Naive thymus-derived CD8-positive, alpha-beta T cell (primary cell): ENCODE measurements at places on chromosomes 2 and 18.

- DNase-seq, result no peak
Observed at GRCh38 chr2:215756346-215756730, 257.0 kb downstream of the MREG start.

- no peak for DNase-seq
Observed at GRCh38 chr18:75063196-75063595, 145.7 kb downstream of the PTGR3 start.

DNA sequence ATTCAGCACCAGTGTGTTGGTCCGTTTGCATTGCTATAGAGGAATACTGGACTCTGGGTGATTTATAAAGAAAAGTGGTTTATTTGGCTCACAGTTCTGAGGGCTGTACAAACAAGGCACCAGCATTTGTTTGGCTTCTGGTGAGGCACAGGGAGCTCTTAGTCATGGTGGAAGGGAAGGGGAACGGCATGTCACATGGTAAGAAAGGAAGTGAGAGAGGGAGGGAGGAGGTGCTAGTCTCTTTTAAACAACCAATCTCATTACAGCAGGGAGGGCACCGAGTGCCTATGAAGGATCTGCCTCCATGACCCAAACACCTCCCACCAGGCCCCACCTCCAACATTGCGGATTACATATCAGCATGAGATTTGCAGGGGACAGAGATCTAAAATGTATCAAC is 143.9 kb upstream of the DLX2 start:
- no peak for DNase-seq

GRCh38 chr2:26649322-26649721 is 8.2 kb upstream of the CIB4 start:
- DNase-seq, result no peak

- DNase-seq, result no peak
Observed at GRCh38 chr18:26383454-26384270, 157.4 kb downstream of the TAF4B start.

DNA sequence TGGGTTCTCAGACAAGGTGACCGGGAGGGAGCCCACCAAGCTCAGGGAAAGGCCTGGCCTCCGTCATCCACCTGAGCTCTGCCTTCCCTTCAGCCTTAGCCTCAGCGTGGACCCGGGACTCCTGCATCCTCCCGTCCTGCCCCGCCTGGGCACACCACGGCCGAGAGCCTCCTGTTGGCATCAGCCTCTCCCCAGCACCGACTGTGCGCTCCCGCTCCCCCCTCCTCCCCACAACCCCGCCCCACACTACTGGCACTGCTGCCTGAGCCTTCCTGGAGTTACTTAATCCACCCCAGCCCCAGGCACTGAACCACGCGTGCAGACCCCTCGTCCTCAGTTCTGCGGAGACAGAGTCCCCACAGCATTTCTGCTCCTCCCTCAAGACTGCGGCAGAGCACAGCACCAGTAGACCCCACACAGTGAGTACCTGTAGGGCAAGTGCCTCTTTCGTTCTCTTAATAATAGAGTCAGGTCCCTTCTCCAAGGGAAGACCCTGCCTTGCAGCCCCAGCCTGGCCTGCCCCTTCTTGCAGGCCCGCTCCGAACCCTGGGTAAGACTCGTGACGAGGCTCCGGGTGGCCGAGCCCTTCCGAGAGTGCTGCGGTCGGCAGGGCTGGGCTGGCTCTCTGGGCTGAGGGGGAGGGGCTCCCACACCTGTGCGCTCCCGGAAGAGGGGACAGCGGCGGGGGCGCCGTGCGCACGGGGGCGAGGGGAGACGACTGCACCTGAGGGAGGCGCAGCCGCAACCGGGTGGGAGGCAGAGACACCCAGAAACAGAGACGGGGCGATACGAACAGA is at the start of gene AMER3:
Gene AMER3 (plus strand): TSS at position 285 of the 797 bp plus-strand sequence. CDS start 6,533 bp downstream, outside the sequence.
- no peak for DNase-seq

DNA sequence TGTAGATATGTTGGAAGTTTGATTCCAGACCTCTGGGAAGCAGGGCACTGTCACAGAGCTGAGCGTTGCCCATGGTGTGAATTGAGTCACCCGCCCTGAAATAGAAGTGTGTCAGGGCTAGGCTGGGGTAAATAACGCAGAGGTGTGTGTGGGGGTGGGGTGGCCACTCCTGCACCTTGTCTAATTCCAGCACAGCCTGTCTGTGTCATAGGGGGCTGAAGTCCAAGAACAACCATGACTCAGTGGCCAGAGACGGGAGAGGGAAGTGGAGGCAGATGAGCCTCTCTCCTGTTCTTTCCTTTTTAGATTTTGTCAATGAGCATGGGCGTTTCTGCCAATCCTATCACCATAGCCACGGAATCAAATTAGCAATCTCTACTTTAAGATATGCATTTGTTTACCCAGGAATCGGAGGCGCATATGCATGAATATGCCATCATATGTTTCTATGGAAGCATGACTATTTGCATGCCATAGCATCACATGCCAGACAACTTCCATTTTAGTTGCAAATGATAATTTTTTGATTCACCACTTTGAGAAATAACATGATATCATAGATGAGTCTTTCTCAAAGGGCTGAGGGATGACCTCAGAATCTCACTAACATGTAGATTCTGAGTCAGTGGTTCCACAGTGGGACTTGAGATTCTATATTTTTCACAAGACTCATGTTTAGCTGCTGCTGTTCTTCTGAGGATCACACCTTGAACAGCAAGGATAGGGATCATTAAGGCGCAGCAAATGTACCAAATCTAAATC is 852.9 kb downstream of the DCDC2C start:
- DNase-seq, result no peak
